ENCODE measurements at places on chromosomes 5 and 9.

- no peak for DNase-seq
These were observed 34.3 kb downstream of the SLC44A1 start for GRCh38 chr9:105278751-105279150.

DNA sequence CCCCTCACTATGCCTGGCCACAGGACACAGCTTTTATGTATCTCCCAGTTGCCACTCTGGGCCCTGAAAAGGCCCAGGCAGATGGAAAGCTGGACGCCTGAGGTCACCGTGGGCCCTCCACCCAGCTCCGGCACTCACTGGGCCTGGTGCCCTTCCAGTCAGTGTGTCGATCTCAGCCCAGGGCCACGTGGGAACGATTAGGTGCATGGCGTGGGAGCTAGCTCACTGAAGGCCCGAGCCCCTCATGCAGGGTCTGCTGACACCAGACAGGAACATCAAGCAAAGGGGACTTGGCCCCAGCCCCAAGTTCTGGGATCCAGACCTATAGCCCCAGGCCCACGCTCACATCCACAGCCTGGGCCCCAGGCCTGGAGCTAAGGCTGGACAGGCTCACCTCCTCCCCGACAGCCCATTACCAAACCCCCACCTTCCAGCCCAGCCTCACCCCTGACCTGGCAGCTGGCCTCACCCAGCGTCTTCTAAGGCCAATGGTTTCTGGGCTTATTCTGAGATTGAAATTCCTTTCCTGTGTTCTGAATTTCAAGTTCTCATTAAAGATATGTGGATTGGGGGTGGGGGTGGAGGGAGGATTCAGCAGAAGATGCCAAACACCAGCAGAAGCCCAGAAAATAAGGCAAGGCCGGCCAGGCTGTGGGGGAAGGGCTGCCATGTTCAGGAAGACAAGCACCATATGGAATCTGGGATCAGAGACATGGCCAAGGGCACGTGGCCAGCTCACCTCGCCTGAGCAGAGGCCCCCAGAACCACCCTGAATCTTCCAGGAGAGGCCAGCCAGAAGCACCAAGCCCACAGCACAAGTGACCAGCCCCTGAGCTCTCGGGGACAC lies 74.5 kb downstream of the ADAMTS2 start:
- DNase-seq, result no peak

DNA sequence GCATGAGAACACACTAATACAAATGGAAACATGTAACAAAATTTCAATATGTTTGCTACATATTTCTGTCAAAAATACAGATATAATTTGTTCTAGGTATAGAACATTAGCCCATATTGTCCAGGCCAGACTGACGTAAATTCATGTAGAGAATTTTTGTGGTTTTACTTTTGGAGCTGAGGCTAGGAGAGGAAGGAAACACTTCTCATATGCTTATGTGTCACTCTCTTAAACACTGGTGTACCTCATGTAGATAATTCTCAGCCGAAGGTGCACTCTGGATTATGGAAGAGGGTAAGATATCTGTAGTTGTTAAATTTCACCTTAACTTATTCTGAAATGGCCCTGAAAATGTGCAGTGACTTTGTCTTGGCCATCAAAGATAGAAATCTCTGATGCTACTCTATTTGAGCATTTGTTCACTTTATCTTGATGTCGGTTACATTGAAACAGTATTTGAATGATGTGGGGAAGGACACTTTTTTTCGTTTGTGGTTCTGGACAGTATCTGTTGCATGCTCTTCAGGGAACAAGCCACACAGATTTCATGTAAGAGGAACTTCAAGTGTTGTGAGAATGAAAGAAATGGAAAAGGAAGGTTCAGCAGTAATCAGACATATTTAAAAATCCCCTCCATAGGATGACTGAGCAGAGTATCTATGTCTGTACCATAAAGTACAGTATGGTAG lies 202.7 kb downstream of the SPATA31D1 start:
- DNase-seq, result no peak

DNA sequence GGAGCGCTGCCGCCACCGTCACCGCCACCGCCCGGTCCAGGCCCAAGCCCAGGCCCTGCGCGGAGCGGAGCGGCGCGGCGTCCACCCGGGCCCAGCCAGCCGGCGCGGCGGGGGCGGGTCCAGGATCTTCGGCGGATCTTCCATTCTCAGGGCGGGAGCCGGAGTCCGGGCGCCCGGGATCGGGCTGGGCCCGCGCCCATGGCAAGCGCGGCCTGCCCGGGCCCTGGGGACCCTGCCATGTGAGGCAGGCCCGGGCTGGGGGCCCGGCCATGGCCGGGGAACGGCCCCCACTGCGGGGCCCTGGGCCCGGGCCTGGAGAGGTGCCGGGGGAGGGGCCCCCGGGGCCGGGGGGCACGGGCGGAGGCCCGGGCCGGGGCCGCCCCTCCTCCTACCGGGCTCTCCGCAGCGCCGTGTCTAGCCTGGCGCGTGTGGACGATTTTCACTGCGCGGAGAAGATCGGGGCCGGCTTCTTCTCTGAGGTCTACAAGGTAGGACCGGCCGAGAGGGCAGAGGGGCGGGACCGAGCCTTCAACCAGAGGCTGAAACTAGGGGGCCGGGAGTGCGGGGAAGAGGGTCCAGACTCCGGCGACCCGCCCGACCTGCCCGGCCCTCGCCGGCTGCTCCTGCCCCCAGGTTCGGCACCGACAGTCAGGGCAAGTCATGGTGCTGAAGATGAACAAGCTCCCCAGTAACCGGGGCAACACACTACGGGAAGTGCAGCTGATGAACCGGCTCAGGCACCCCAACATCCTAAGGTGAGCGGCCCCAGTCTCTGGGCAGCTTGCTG lies 482 bp downstream of the TESK1 start:
- peak; percentile 43 for DNase-seq

DNA sequence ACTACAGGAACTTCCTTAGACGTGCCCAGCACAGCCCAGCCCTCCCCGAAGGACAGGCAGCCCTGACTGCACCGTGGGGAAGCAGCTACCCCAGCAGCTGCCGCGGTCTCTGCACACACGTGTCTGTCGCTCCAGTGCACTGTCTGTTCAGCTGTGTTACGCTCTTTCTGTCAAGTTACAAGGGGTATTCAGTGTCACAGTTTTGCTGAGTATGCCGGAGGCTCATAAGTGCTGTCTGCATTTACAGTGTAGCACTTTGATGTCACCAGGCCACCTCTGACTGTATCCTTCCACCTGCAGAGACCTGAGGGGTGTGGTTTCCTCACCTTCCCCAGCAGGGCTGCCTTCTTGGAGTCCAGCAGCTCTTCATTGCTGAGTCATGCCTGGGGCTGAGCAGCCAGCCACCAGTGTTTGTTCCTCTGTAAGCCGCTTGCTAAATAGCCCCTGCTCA lies 126.8 kb downstream of the EHMT1 start:
- DNase-seq, result peak; percentile 20

GRCh38 chr5:1488882-1489680 lies 34.7 kb downstream of the LPCAT1 start:
- DNase-seq, result peak; percentile 69

DNA sequence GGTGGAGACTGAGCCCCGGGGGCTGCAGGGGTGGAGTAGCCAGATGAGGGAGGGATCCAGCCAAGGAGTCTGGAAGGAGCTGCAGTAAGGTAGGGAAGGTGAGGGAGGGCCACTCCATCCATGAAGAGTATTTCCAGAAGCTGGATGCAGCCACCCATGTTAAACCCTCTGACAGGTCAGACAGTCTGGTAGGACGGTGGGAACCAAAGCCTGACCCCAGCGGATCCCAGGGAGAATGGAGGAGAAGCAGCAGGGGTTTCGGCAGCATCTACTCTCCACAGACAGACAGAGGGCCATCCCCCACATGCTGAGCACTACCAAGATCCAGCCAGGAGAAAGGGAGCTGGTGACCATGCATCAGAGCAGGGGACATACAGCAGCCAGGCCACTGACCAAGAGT lies 22.5 kb upstream of the S1PR3 start:
- no peak for DNase-seq

DNA sequence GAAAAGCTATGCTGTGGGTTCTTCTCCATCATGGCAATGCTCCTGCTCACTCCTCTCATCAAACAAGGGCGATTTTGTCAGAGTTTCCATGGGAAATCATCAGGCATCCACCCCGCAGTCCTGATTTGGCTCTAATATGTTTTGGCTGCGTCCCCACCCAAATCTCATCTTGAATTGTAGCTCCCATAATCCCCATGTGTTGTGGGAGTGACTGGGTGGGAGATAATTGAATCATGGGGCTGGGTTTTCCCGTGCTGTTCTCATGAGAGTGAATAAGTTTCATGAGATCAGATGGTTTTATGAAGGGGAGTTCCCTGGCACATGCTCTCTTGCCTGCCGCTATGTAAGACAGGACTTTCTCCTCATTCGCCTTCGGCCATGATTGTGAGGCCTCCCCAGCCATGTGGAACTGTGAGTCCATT lies 163.8 kb downstream of the GADD45G start:
- DNase-seq, result no peak

GRCh38 chr9:135499326-135500070 lies 984 bp upstream of the MRPS2 start:
- DNase-seq, result peak; percentile 82

DNA sequence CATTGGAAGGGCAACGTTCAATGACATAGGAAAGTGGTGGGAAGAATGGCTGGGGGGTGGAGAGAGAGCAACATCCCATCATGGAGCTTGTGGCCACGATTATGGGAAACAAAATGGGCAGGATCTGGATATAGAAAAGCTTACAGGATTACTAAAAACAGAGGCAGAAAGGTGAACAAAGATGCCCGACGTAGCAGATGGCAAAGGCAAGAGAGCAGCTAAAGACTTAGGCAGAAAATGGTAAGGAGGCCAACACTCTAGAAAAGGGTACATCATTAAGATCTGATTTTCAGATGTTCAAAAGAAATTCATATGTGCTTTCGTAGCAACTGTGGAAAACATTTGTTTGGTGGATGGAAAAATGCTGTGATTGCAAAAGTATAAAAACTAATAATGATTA lies 102.5 kb downstream of the OTULIN start:
- DNase-seq, result no peak

DNA sequence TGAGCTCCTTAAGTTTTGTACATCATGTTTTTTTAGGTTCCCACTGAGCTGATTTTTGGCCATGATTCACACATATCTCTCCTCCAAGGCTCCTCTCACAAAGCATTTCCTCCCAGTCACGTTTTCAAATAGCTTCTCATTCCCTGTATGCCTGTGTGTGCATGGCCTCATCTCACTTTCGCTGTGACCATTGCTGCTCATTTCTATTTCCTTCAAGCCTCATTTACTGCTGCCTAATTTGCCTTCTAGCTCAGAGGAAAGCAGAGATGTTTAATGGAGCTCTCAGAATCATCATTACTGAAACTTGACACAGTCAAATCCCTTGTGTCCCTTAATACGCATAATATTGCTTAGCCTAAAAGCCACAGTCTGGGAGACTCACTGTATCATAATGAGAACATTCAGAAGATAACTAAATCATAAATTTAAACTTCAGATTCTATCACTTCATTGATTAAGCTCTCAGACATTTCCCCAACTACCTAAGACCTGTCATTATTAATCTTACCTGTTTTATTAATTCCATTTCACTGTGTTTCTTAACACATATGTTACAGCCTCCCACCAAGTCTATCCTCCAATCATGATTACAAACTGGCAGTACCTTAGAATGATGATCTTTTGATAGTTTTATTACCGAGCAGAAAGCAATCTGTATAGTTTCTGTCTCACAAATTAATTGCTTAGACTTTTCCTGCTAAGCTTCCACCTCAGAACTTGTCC lies 278.3 kb upstream of the PTGER4 start:
- no peak for DNase-seq

DNA sequence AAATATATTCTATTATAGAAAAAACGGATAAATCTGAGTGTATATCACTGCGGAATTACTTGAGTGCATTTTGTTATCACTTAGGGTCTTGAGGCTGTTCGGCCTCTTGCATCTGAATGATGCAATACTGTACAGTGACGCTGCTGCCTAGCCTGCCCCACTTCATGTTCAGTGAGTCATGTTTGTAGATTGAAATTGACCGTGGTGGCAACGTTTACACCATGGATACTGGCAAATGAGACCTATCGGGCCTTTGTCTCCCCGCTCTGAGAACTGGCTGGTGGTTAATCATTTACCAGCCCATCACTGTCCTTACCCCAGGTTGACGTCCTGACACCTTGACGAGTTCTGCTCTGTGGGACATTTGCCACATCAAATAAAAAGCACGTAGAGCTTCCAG lies 510.1 kb upstream of the ADAMTS16 start:
- no peak for DNase-seq

DNA sequence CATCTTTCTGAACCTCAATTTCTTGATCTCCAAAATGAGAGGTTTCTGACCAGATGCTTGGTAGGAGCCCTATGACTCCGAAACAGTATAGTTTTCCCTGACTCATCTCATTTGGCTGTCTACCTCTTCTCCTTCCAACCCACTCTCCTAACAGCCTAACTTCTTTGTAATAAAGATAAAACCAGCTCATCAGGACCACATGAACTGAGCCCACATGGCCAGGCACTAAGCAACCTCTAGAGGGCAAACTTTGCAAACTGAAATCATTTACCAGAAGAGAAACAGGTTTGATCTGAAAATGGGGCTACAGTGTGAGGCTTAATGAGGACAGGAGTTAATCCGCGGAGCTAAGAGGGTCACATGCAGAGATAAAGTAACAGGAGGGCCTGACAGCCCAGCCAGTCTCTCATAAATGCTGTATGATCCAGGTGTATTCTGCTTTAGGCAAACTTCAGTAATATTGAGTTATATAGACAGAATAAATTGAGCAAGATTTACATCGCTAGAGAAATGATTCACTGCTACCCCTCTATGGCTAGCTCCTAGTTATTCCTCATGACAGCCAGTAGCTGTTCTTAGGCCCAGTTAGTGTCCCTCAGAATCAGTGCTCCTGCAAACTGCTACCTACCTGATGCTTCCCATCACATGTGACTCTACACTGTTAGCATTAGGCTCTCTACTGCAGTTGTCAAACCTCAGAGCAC lies 64.6 kb downstream of the ABCA1 start:
- DNase-seq, result peak; percentile 31

GRCh38 chr5:132635873-132636272 lies 22.1 kb upstream of the IL13 start:
- DNase-seq, result no peak

- no peak for DNase-seq
These were observed 136.7 kb downstream of the RGS3 start for GRCh38 chr9:113600023-113600823.

- DNase-seq, result no peak
These were observed 458.9 kb upstream of the C9orf72 start for GRCh38 chr9:28032268-28032590.

GRCh38 chr5:108384741-108385140 lies 2.8 kb upstream of the FBXL17 start:
- no peak for DNase-seq

DNA sequence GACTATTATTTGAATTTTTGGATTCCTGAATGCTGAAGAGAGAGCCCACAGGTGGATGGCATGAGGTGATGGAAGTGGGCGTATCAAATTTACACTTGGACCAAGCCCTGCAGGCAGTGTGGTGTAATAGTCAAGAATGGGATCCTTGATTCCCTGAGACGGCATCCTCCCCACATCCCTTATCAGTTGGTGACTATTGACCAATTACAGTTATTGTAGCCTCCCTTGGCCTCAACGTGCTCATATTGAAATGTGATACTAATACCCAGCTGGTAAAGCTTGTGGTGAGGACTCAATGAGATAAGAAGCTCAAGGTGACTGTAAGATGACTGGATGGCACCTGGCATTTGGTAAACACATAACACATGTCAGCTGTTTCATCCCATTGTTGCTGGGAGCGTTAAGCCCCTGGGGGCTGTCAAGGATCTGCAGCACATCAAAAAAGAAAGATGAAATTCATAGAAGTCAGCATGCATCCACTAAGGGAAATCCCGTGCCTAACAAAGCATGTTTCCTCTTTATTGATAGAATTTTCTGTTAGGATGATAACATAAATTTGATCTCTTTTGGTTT lies 65.6 kb upstream of the IRX2 start:
- DNase-seq, result no peak

GRCh38 chr5:586751-587285 lies 25.3 kb upstream of the CEP72 start:
- DNase-seq, result no peak

Data from activated naive CD8-positive, alpha-beta T cell treated with anti-CD3 and anti-CD28 coated beads for 36 hours (primary cell).